ENCODE measurements at places on chromosomes 2 and 18.

- no peak for DNase-seq
Observed at GRCh38 chr2:212037062-212037461, 501.5 kb downstream of the ERBB4 start.

DNA sequence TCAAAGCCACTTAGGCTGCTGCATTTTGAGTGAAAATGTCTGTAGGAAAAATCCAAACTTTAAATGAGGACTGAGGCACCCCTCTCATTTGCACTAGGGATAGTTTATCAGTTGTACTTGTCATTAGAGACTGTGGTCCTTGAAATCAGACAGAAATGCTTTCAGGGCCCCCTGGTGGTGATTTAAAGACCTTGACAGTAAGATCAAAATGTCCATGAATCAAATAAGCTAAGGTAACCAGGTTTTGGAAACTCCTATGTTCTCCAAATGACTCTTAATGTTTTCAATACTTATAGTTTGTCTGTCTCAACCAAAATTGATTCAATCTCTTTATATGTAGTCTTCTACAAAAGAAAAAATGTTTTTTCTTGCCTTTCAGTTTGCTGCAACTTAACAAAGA lies 28.8 kb upstream of the DDX18 start:
- DNase-seq = peak; percentile 14

GRCh38 chr18:23422751-23423418 lies 30.2 kb upstream of the RIOK3 start:
- no peak for DNase-seq

GRCh38 chr2:55019526-55020258 lies 30.6 kb downstream of the RTN4 start:
- no peak for DNase-seq

DNA sequence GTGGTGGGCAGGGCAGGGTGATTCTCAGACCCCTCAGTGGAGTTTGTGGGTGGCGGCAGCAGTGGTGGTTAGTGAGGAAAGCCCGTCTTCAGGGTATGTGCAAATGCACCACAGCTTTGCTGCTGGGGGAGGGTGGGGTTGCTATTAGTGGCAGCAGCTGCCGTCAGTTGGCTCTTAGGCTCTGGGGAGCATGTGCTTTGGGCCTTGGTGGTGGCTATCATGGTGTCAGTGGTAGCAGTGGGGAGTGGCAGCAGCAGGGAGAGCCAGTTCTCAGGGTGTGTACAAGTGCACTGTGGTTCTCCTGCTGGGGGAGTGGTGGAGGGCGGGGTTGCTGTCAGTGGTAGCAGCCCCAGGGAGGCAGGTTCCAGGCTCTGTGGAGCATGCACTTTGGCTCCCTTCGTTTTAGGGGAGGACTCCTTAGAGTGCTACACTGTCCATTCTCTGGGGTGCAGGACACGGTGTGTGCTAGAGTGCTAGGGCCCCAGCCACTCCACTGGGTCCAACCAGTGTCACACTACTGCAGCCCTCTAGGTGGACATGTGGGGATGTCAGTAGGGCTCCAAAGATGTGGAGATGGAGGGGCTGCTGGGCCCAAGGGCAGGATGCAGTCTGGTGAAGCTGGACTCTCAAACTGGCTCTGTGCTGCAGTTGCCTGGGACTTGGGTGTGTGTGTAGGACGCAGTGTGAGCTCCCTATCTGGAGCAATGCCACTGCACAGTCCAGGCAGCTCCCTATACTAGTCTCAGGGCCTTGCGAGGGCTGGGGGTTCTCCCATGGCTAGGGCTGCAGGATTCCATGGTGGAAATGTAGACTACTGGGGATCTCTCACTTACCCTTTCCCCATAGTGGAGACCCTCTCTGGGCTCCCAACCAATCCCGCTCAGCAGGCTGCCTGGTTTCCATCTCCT lies 45.3 kb downstream of the ADCYAP1 start:
- DNase-seq = no peak

DNA sequence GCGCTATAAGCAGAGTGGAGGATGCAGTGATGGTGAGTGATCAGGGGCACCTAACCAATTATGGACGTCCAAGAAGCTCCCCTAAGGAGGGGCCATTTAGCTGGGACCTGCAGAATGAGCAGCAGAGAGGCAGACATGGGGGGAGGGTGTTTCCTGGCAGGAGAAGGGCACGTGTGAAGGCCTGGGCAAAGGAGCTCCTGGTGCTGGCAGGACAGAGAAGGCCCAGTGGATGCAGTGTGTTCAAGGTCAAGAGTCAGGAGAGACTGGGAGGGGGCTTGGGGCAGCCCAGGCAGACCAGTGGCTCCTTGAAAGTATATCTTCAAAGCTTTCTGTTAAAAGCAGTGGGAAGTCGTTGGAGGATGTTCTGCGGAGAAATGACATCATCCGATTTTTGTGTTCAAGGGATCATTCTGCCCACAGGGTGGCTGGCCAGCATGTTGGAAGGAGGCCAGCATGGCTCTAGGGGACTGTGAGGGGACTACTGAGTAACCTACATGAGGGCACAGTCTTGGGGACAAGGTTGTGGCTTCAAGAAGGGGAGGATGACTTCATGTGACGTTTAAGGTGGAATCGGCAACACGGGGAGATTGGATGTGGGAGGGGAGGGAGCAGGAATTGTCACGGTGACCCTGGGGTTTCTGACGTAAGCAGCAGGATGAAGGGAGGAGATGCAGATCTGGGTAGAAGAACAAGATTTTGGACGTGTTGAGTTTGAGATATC lies 9.0 kb upstream of the CIB4 start:
- no peak for DNase-seq

- DNase-seq = no peak
Observed at GRCh38 chr2:121649149-121649595, at the start of gene CLASP1. TSS of gene CLASP1 (minus strand) at chr2:121649462. CDS start at chr2:121605895, 43,567 bp downstream.

- no peak for DNase-seq
Observed at GRCh38 chr2:161316701-161317100, 8.5 kb downstream of the PSMD14 start.

GRCh38 chr2:215780907-215781685 lies 232.3 kb downstream of the MREG start:
- DNase-seq = no peak

GRCh38 chr18:59623456-59624368 lies 73.5 kb downstream of the CCBE1 start:
- peak; percentile 54 for DNase-seq

- DNase-seq = no peak
Observed at GRCh38 chr2:25835906-25836305, 42.4 kb downstream of the ASXL2 start.

DNA sequence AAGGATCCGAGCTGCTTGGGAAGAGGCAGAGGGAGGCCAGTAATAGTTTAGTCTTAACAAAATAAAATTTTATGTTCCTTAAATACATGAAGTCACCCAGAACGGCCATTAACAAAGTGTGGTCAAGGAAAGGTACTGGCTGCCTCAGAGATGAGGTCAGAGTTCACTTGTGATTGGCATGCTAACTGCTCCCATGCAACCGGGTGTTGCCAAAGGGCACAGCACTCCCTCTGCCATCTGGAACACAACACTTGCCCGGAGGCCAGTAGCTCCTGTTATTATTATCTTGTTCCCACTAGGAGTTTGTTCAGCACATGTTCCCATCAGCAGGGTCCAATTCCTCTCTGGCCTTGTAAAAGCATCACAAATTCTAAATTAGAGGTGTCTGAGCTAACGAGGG lies 207.0 kb downstream of the CYP26B1 start:
- no peak for DNase-seq

DNA sequence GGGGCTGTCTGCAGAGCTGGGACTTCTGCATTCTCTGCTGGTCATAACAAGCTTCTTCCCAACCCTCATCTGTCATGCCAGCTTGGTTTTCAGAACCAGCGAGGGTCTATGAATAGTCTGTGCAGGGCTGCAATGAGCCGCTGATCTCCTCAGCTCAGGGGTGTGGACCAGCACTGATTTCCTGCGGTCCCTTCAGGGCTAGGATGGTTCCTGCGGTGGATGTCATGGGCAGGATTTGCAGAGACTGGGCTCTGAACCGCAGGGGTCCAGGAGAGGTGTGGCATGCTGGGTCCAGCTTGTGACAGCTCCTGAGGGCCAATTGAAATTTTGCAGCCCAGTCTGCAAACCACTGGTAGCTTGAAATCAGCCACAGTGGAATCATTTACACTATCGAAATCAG lies 188.2 kb upstream of the AGAP1 start:
- DNase-seq = no peak

DNA sequence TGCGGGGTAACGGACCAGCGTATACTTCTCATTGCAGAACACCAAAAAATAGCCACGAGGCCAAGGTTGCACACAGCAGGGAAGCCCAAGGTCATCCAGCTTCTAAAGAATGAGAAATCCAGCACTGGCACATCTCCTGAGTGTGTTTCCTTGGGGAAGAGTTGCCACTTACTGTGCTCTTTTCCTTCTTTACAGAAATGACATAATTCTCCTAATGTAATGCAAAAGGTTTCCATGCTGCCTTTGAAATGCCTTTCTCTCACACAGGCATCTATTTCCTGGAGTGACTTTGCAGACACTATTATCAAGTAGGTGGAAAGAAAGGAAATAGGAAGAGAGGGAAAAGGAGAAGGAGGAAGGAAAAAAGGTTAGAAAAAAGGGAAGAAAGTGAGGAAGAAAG lies 862.1 kb upstream of the CELF4 start:
- DNase-seq = no peak

- no peak for DNase-seq
Observed at GRCh38 chr2:120269076-120269744, 16.6 kb downstream of the RALB start.

- no peak for DNase-seq
Observed at GRCh38 chr2:177338177-177338721, 54.3 kb upstream of the AGPS start.

GRCh38 chr2:233848276-233848675 lies 6.1 kb downstream of the HJURP start:
- no peak for DNase-seq

- DNase-seq = no peak
Observed at GRCh38 chr2:26648516-26648915, 7.3 kb upstream of the CIB4 start.

GRCh38 chr18:25830787-25831186 lies 259.6 kb downstream of the SS18 start:
- peak; percentile 36 for DNase-seq

DNA sequence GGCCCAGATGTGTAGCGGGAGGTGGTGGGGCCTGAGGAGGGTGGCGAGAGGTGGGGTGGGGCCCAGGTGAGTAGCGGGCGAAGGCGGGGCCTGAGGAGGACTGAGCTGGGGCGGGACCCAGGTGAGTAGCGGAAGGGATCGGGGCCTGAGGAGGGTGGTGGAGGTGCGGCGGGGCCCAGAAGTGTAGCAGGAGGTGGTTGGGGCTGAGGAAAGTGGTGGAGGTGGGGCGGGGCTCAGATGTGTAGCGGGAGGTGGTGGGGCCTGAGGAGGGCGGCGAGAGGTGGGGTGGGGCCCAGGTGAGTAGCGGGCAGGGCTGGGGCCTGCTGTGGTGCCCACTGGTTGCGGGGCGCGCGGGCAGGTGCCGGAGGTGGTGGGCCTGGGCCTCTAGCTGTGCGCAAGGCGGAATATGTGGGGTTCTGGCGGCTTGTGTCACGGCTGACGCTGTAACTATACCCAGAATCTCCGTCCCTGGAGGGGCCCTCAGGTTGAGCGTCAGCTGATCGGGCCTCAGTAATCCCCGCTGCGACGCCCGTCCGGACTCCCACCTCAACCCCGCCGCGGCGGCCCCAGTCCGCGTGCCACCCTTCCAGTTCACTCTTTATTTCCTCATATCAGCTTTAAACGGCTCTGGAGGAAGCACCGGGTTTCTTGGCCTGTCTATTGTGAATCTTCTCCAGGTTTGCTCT lies 866 bp upstream of the SF3B6 start:
- no peak for DNase-seq

GRCh38 chr2:84878459-84878858 lies 2.4 kb downstream of the TRABD2A start:
- no peak for DNase-seq

GRCh38 chr2:162212366-162212765 lies 30.9 kb downstream of the FAP start:
- no peak for DNase-seq

DNA sequence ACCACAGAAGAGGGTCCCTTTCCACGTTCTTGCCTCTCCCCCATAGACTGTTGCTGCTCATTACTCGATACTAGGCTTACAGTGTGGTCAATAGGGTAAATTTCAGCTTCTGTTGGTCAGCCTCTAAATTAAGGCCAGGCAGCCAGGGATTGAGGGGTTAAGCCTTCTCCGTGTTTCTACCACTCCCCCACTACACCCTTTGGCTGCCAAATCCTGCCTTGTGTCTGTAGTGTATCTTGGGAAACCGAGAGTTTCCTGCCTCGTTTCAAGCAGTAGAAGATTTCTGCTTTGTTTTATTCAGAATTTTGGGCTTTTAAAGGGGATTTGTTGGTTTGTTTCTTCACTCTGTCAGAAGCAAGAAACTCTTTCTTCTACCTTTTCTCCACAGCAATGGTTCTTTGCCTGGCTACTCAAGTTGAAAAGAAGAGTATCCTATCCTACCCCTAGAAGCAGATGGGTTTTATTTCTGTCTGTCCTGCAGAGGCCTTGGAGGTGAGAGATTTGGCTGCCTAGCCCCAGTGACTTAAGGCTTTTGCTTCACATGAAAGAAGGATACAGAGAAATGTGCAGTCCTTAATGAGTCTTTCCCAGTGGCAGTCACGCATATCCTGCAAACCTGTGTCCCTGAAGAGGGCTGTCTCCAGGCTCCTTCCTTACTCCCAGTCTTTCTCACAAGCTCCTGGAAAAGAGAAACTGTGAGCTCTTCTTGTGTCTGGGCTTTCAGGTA lies 261.5 kb upstream of the TANK start:
- no peak for DNase-seq

DNA sequence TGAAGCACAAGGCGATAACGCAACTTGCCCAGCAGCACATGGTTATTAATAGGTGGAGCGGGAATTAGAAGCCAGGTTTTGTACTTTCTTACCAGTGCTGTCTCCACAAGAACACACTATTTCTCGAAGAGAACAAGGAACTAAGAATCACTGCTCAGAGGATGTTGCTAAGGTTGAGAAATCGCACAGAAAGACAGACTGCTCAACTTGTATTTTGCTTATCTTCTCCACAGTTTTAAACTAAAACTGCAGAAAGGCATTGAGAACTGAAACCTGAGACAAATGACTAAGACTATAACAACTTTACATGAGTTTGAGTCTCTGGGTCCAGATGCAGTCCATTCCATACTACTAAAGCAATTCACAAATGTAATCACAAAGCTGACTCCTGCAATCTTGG lies 6.2 kb downstream of the PRKD3 start:
- peak; percentile 31 for DNase-seq

- no peak for DNase-seq
Observed at GRCh38 chr18:45719106-45719505, 4.9 kb upstream of the SLC14A1 start.

- no peak for DNase-seq
Observed at GRCh38 chr2:235116885-235117492, 165.2 kb downstream of the SH3BP4 start.

Measured in AG09319 (cell line).